Brain microvascular endothelial cell (primary cell): ENCODE measurements at places on chromosomes 6 and 20.

DNA sequence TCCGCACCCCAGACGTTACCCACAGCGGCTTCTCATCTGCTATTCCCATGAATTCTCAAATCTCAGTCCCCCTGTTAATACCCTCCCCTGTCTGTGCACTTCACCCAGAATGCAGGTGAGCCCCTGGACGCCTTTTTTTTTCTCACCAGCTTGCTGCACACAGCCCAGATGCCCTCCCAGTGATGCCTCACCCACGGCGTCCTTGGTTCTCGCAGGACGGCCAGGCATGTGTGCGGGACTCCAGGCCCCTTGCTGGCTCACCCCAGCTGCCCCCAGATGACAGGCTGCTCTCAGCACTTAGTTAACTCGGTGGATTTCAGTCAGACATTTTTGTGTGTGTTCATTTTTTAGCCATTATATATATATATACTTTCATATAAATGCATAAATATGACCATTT lies 25.4 kb upstream of the PI16 start:
- DNase-seq, result no peak

GRCh38 chr20:11850901-11851300 lies 66.8 kb upstream of the BTBD3 start:
- DNase-seq, result peak; percentile 43

GRCh38 chr6:160461641-160462040 lies 113.5 kb downstream of the SLC22A3 start:
- peak; percentile 24 for DNase-seq

GRCh38 chr6:24897186-24897585 lies 38.6 kb downstream of the RIPOR2 start:
- DNase-seq, result no peak

- DNase-seq, result no peak
These were observed 386.2 kb upstream of the FLRT3 start for GRCh38 chr20:14723614-14724013.

DNA sequence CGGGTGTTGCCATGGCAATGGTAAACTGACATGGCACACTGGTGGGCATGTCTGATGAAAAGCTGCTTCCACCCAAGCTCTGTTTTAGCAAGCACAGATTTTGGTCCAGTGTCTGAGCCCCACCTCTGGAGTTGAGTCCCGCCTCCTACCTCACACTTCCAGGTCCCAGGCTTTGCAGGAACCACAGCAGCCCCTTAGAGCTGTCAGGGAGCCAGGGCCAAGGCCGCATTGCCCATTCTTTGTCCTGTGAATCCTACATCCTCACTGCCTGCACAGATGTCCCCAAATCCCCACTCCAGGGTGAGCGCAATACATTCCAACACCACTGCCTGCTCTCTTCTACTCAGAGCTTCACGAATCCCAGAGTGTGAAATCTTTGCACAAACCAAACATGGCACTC lies 292.2 kb downstream of the PREX1 start:
- DNase-seq, result no peak

DNA sequence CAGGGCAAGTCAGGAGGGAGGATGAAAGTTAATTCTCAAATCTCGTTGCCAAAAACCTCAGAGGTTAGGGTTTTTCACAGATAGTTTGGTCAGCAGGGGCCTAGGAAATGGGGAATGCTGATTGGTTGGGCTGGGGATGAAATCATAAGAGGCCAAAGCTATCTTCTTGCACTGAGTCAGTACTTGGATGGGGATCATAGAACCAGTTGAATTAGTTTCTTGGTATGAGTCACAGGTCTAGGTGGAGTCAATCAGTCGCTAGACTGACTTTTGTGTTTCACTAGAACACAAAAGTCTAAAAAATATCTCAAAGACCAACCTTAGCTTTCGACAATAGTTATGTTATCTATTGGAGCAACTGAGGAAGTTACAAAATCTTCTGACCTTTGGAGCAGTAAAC lies 368.5 kb downstream of the TBC1D32 start:
- no peak for DNase-seq

DNA sequence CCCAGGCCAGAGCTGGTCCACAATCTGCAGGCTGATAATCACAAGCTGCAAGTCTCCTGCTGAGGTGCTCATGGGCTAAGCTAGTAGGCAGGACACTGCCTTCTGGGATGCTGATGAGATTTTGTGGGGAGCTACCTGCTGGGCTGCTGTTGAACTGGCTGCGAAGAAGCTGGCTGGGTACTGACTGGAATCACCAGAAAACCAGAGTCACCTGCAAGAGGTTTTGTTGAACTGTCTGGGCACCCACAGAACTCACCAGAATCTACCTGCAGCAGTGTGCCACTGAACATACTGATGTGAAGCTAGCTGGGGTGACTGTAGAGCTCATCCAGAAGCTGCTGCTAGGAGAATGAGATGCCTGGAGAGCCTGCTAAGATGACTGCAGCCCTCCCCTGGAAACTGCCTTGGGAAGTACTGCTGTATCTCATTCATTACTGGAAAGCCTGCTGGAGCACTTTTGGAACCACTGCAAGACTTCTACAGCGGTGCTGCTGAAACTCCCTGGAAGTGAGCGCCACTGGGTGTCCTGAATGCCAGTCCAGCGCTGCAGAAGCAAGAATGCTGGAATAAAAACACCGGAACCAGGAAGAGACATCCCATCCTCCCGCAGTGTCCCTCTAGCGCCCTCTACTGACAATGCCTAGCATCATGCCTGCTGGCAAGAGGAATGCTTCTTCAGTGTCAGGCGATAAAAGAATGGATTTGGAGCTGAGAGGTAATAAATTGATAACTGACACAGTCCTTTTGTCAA lies 64.9 kb upstream of the ARHGAP18 start:
- peak; percentile 65 for DNase-seq

DNA sequence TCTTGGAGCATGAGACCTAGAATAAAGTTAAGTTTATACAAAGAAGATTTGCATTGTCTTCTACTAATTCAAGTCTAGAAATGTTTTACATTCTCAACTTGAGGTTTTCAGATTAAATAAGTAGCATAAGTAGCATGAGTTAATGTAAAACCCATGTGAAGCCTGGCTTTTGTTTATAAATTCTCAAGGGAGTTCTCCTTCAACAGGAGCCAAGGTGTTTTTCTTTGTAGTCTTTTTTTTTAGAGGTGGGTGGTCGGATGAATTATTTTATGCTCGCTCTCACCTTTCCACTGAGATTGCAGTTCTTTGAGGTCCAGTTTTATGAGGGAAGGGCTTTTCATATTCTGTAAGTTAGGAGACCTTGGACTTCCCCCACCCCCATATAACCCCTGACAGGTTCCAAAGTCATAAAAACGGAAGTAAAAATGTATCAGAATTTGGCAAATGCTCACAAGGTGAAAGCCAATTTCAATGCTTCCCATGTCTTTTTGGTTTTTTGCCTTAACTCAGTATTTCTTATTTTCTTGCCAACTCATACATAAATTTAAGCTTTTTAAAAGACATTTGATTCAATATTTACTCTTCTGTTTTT lies 244.3 kb upstream of the ASCC3 start:
- DNase-seq, result no peak

DNA sequence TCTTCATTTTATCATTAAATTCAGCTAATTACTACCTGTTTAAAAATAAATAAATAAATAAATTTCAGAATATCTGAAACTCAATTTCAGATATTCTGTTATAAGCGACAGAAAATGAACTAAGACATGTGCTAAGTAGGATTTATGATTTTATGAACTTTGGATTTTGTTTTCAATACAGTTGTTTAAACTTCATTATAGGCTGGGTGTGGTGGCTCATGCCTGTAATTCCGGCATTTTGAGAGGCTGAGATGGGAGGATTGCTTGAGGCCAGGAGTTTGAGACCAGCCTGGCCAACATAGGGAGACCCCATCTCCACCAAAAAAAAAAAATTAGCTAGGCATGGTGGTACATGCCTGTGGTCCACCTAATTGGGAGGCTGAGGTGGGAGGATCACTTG lies 36.0 kb downstream of the AFG1L start:
- DNase-seq, result no peak

DNA sequence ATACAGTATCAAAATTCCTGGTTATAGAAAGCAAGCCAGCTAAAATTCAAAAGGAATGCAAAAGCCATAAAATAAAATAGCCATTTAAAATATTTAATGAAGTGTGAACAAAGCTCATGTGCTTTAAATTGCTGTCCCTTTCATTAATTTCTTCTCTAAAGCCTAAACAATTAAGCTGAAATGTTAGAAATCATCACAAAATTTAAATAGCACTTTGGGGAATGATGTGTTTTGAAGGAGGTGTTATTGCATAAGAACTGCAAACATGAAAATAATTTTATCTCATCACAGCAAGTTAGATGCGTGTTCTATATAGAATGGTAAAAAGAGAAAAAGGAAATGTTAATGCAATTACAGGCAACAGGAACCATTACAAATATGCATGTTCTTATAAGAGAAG lies 111.0 kb downstream of the RIMS1 start:
- DNase-seq, result no peak

DNA sequence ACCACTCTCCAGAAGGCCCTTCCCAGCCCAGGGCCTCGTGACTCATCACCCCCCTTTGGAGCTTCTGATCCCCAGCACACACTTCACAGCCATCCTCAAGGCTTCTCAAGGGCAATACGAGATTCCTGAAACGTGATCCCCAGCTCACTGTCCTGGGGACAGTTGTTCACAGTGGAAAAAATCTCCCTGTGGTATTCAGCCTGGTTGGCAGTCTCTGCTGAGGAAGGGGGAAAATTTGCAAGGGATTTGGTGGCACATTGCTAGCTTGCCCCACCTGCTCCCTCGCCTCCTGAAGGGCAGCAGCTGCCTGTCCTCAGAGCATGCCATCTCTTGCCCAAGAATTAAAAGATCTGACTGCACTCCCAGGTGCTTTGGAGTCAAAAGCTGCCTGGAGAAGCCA lies 20.7 kb upstream of the PKHD1 start:
- no peak for DNase-seq

GRCh38 chr6:11851387-11851786 lies 72.8 kb upstream of the ADTRP start:
- peak; percentile 52 for DNase-seq

GRCh38 chr6:53441761-53442160 lies 93.0 kb upstream of the ELOVL5 start:
- DNase-seq, result peak; percentile 30

DNA sequence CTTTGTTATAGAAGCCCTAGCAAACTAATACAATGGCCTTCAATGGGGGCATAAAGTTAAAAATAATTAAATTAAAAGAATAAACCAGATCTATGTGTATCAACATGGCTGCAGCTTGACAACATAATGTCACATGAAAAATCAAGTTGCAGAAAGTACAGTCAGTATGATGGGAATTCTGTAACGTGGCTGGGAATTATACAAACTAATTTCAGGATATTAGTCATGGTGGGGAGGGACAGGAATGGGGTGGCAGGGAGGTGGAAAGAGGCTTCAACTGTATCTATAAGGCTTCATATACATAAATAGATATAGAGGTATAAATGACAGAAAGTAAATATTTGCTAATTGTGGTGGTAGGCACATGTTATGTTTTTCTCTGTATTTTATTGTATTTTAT lies 107.1 kb downstream of the UNC5CL start:
- DNase-seq, result no peak

DNA sequence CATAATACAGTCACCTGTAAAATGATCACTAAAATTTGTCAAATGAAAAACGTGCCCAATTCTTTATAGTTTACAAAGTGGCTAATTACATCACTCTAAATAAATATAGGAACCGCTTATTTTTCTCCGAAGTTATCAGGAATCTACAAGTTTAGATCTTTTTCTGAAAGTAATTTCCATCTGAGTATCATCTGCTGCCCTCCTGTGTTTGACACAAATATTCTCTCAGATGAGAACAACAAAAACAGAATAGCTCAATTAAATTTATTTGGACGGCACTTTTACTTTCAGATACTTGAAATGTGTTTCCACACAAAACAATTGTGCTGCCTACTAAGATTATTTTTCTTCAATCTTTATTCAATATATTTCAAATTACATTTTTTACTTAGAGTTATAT lies 5.0 kb downstream of the SF3B5 start:
- DNase-seq, result no peak

DNA sequence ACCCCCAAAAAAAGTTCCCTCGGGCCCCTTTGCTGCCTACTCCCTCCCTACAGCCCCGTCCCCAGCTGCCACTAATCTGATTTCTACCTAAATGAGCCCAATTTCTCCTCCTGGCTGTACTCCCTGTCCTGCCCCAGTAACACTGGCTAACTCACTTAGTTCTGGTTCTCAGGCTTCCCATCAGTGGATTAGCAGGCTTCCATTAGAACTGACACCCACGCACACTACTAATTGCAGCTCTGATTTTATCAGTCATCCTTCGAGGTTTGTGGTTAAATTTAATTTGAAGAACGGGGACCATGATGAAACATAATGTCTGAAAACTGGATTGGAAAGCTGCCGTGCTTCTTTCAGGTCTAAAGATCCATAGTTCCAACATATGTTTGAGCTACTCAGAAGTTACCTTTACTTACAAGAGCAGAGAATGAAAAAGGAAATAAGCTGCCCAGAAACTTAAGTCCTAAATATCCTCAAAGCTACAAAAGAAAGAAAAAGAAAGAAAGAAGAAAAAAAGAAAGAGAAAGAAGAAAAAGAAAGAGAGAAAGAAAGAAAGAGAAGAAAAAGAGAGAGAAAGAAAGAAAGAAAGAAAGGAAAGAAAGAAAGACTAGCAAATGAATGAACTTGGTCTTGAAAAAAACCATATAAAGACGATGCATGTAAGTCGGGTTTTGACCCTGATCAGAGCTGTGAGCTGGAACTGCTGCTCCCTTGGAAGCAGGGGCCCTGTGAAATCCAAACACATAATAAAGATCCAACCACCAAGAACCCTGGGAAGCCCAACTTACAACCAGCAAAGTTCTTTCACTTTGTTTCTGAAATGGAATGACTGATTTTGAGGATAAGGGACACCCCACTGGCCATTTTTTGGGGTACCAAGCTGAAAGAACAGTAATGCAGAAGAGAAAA lies 51.7 kb downstream of the CNKSR3 start:
- no peak for DNase-seq

DNA sequence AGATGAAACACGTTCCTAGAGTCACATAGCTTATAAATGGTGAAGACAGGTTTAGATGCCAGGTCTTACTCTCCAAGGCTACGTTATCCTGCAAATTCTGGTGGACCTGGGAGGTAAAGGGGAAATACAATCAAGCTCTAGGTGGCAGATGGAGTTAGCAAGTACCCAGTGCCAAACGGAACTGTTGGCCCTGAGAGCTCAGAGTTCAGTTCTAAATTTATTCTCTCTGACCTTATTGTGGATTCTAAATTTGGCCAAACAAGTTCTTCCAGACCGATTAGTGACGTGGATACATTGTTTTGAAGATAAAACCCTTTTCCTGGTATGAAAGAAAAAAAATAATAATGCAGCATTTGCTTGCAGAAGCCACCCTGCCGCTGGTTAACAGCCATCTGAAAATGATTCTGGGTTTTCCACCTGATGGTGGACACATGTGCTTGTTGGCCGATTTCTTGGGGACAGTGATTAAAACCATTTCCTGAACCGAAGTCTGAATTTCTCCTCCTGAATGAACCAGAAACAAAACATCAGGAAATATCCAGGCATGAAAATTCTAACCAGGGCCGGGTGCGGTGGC lies 32.5 kb downstream of the RIPOR3 start:
- no peak for DNase-seq

- peak; percentile 46 for DNase-seq
These were observed 679.5 kb upstream of the NRSN1 start for GRCh38 chr6:23446469-23446967.

- DNase-seq, result no peak
These were observed 33.7 kb downstream of the SRSF3 start for GRCh38 chr6:36627801-36628246.

GRCh38 chr6:125850361-125850760 lies 59.6 kb downstream of the NCOA7 start:
- DNase-seq, result no peak

- no peak for DNase-seq
These were observed 292.8 kb downstream of the FRK start for GRCh38 chr6:115767931-115768330.
